ENCODE measurements at places on chromosomes 2 and 18. TPM values are rescaled to one million over a fixed set of nuclear protein-coding genes. Genes with fewer than 3 reads are reported as not detected.

GRCh38 chr2:210559182-210559581, 2.8 kb downstream of the CPS1 start:
- DNase-seq = no peak

DNA sequence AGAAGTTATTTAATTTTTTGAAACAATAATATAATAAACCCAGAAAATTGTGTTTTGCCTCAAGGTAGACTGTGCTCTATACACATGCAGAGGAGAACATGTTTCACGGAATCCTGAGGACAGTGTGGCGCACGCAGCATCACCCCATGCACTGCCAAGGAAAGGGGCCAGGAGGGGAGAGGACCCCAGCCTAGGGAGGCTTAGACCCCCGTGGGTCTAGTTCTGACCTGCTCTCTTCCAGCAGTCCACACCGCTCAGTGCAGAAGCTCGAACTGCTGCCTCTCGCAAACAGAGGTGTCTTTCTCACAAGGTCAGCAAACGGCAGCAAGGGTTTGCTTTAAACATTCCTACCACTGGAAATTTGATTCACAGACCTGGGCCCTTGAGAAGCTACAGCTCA, 51.5 kb upstream of the KIDINS220 start:
- no peak for DNase-seq

- no peak for DNase-seq
Observed at GRCh38 chr2:177433402-177433801, 40.8 kb downstream of the AGPS start.

DNA sequence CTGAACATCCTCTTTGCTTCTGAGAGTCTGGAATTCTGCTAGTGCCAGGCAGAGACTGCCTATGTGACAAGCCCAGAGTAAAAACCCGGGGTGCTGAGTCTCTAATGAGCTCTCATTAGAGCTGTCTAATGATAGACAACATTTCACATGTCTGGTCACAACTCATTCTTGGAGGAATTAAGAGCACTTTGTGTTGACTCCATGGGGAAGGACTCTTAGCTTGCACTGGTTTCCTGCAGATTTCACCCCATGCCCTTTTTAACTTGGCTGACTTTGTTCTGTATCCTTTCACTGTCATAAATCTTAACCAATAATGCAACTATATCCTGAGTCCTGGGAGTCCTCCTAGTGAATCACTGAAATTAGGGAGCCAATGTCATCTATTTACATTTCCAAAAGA, 33.5 kb downstream of the FBXO15 start:
- DNase-seq = no peak

GRCh38 chr2:175880-176820, 87.7 kb downstream of the SH3YL1 start:
- DNase-seq = no peak

DNA sequence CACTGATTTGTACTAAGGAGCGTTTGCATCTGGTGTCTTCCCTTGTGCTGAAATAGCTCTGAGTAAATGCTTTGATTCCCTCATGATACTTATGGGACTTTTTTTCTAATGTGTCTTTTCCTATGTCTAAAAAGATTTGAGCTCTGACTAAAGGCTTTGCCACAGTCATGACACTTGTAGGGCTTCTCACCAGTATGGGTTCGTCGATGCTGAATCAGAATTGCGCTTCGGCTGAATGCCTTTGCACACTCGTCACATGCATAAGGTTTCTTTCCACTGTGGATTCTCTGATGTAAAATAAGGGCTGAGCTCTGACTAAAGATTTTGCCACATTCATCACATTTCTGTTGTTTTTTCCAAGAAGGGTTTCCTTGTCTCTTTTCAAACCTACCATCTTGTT, 8.0 kb downstream of the ZNF396 start:
- no peak for DNase-seq

DNA sequence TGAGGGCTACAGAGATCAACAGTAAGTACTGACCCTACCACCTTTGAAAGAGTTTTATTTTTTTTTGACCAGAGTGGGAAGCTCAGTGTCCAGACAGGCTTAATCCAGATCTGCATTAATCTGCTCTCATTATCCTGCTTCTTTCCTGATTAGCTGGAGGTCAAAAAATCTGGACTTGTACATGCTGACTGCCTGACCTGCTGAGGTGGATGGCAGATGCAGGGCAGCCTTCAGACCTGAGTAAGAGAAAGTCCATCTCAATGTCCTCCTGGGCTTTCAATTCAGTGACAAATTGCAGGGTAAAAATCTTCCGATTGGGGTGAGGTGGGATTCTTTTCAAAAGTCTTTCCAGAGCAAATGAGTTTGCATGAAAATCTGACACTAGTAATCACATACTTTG, 998.8 kb upstream of the PIK3C3 start:
- no peak for DNase-seq

DNA sequence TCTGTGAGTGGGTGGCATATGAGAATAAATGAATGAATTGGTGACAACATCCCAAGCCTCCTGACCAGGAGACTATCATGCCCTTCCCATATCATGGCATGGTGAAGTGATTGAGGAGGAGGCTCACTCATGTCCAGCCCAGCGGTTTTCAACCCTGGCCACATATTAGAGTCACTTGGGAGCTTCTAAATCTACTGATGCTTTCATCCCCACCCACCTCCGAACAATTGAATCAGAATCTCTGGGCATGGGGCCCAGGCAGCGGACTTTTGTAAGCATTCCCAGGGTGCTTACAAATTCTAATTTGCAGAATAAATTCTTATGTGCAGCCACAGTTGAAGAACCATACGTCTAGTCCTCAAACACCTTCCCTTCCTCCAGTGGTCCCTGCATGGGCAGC, 81.7 kb upstream of the SEC11C start:
- no peak for DNase-seq

DNA sequence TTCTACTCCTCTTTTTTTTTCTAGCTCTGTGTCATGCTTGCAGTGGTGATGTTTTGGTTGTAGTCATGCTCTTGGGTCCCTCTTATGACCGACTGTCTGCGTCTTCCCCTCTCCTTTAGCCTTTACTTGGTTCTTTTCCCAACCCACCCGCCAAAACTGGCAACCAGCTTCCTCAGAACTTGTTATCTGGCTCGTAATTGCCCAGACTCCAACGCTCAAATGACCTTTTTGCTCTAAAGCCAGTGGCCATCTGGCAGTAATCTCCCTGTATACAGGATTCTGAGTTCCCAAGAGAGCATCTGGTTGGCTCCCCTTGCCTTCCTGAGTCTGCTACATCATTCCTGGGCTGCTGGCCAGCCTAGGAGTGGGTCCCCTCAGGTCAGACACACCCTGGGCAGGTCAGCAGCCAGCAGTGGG, 147.2 kb downstream of the MGAT5 start:
- peak; percentile 83 for DNase-seq

GRCh38 chr2:67782443-67782842, 280.4 kb downstream of the C1D start:
- DNase-seq = no peak

- DNase-seq = no peak
Observed at GRCh38 chr2:158733430-158733755, 61.7 kb upstream of the DAPL1 start.

VRK2 gene
- total RNA-seq = 24.6 TPM

CCDC141 gene
- 0.06 TPM for total RNA-seq

EHBP1 gene
- 29.3 TPM for total RNA-seq

MERTK gene
- 10.3 TPM for total RNA-seq

CYP1B1 gene
- total RNA-seq = 6.4 TPM

KCNIP3 gene
- 2.2 TPM for total RNA-seq

FZD7 gene
- total RNA-seq = 10.5 TPM

RAMP1 gene
- total RNA-seq = not detected

ABCG8 gene
- not detected for total RNA-seq

ANO7 gene
- total RNA-seq = 0.68 TPM

LRRC30 gene
- not detected for total RNA-seq

TTR gene
- not detected for total RNA-seq

Data from glomerular endothelial cell (primary cell).